ENCODE measurements at places on chromosomes 7 and 10.
A peak's percentile ranks its signal among the peaks of the same experiment; 100 is the strongest.

DNA sequence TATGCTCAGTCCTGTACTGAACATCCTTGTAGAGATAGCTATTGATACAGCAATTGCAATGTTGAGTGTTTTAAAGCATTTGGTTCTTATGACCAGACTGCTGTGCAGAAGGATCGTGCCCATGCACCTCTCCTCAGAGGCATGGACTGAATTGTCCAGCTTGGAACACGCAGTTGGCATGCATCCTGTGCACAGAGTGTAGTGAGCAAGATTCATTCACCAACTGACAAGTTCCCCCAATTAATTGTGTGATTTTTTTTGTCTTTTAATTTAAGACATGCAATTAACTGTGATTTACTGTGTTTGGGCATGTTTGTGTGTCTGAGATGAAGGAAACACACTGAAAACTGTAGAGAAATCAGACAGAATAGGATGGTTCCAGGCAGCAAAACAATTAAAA is 323.7 kb downstream of the CDK14 start:
- no peak for DNase-seq

DNA sequence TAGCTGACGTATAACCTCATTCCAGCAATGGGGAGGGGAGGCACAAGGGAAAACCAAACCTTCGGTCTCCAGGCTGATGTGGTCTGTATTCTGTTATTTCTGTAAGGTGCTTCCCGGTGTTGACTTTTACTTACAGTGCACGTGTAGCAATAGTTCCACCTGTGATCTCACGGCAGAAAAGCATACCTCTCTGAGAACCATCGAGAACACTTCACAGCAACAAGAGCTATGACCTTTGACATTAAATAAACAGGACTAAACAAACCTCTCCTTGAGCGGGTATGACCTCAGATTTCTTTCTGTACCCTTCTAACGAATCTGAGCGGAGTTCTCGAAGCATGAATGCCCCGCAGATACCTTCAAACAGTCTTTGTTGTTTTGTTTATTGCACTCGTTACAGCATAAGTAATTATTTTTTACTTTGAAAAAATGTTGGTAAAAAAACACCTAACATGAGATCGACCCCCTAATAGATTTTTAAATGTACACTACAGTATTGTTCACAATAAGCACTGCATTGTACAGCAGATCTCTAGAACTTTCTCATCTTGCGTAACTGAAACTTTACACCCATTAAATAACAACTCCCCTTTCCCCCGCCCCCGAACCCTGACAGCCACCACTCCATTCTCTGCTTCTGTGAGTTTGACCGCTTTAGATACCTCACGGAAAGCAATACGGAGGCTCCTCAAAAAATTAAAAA is 282.3 kb downstream of the GATA3 start:
- no peak for DNase-seq

GRCh38 chr7:144164784-144165183 is 18.5 kb upstream of the CTAGE4 start:
- no peak for DNase-seq

- no peak for DNase-seq
These were observed 248.9 kb downstream of the FOXP2 start for GRCh38 chr7:114663502-114663901.

DNA sequence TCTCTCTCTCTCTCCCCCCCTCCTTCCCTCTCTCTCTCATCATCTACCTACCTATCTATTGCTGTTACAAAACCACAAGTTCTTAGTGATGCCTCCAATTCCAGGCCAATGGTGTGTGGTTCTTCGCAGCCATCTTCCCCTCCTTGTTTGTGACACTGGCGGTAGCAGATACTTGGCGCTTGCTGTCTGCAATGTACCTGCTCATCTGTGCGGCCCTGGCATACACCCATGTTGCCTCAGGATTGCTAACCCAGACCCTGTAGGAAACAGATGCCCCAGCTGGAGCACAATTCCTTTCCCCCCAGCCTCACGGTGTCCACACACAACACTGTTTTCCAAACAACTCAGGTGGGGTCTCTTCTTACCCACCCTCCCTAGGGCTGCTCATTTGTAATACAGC is 13.6 kb upstream of the DPYSL4 start:
- no peak for DNase-seq

DNA sequence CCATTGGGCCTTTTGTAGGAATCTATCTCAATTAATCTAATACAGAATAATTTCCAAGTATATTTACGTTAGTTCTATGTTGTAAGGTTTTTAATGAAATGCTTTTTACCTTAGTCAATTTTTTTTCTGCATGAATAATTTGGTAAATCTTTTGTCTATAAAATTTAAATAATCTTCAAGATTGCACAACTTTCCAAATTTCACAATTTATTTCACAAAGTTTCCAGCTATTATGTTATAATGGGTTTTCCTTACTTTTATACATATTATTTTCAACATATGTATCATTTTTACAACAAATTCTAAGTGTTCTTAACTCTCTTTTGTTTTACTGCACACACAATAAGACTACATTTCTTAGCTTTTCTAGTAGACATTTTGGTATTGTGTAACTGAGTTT is 470.7 kb downstream of the ETV1 start:
- DNase-seq: no peak

DNA sequence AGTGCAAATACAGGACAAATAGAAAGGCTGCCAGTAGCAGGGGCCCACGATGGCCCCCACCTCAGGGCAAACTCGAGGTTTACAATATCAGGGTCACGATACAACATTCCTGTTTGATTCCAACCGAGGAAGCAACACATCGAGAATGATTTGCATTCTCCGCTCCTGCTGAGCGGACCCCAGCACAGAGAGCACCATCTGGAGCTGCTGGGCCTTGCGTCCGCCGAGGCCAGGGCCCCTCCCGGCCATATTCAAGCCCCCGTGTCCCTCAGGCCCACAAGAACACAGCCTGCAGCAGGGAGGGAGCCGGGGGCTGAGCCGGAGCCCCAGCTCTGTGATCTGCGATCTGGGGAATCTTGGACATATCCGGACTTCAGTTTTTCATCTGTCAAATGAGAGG is 84.3 kb downstream of the PRKAG2 start:
- DNase-seq: no peak

DNA sequence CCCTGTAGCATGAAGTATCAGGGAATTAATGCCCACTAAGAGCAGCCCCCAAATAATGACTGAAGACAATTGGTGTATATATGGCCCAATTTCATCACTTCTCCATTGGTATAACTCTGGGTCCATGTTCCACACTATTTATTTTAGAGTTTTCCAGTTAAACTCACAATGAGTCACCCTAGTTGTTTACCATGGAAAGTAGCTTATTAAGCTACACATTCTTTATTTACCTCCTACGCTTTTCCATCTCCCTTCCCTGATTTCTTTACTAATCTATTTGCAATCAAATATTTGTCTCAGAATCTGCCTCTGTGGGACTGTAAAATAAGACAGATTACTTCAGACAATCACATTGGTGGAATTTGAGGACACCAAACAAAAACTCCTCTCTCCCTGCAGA is 655.6 kb downstream of the SORCS1 start:
- DNase-seq: peak; percentile 9

DNA sequence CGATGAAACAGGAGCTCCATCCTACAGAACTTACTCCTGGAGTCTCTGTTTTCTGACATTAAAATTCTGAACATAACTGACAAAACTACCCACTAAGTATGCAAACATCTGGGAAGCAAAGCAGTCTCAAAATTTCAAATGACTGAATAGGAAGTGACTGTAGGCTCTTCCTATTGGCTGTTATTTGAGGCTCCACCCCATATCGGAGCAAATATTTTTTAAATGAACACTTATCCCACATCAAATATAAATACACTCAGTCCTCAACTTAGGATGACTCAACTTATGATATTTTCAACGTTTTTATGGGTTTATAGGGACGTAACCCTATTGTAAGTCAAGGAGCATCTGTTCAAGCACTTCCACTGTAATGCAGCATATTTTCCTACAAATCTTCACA is 8.8 kb downstream of the HSPA12A start:
- no peak for DNase-seq

- DNase-seq: no peak
These were observed 41.9 kb downstream of the PRPF18 start for GRCh38 chr10:13628661-13629060.

- DNase-seq: no peak
These were observed 78.3 kb downstream of the LRRC17 start for GRCh38 chr7:102991077-102991539.

DNA sequence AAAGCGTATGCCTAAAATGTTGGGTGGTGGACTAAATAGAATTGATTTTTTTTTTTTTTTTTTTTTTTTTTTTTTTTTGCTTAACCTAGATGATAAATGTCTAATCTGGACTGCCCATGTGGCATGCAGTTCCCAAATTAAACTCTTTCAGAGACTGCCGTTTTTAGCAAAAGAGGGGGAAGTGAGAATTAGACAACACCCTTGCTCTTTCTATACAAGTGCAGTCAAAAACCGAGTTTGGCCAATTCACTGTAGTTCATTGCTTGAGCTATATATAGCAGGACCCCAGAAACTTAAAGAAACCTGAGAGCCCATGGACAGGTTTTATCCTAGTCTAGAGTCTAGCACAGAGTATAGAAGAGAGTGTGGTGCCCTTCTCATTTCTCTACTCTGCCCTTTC is 141.9 kb downstream of the GRM3 start:
- no peak for DNase-seq

All from cardiac fibroblast (primary cell).